Naive thymus-derived CD4-positive, alpha-beta T cell (primary cell): ENCODE measurements at places on chromosomes 13 and 19.

DNA sequence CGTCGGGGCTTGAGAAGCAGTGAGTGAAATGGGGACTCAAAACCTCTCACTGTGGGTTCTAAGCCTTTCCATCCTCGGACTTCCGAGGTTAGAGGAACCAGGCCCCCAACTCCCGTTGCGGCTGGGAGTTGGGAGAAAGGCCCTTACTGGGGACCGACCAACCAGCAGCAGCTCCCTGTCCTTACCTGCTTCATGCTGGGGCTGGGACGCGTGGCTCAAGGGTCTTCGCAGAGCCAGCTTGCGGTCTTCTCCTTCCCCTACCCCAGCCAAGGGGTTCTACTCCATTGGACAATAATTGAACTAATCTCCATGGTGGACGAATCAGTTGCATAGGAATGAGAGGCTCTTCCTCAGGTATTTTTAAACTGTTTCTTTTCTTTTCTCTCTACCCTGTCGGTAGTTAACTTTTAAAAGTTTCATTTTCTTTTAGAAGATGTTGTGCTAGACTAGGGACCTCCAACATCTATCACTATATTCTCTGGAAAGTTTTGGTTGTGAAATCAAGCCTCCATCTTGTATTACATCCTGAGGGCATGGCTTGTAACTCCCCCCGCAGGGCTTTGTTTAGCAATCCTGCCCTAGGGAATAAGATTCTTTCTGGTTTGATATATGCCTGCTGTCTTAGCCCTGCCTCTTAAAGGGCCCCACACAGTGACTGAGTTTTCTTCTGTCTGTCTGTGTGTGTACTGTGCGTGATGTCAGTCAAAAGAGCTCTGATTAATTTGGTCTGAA lies 1027.1 kb upstream of the PCDH9 start:
- DNase-seq = no peak
- no peaks in the 10 kb centered on the region for H3K27me3 ChIP-seq
- H3K36me3 ChIP-seq = no peaks in the 10 kb centered on the region

GRCh38 chr13:75050419-75051046 lies 431.4 kb downstream of the TBC1D4 start:
- no peaks in the 10 kb centered on the region for H3K27me3 ChIP-seq
- H3K36me3 ChIP-seq = no peaks in the 10 kb centered on the region
- no peak overlapping the region for H3K4me3 ChIP-seq
- no peaks in the 10 kb centered on the region for H3K4me1 ChIP-seq

GRCh38 chr13:113627136-113627535 lies 30.9 kb downstream of the ATP4B start:
- H3K4me1 ChIP-seq = no peaks in the 10 kb centered on the region
- no peak for DNase-seq
- H3K4me3 ChIP-seq = no peak overlapping the region
- no peaks in the 10 kb centered on the region for H3K27me3 ChIP-seq

GRCh38 chr19:19371059-19371458 lies 34.4 kb upstream of the GATAD2A start:
- DNase-seq = no peak
- peaks cover 15% of the 10 kb centered on the region for H3K4me1 ChIP-seq
- H3K27me3 ChIP-seq = no peaks in the 10 kb centered on the region

GRCh38 chr19:11137542-11138384 lies 17.8 kb downstream of the SPC24 start:
- H3K36me3 ChIP-seq = no peaks in the 10 kb centered on the region
- DNase-seq = peak; percentile 64
- peak overlapping the region; percentile 52 for H3K4me3 ChIP-seq
- no peaks in the 10 kb centered on the region for H3K27me3 ChIP-seq

GRCh38 chr19:10611907-10612306 lies 13.4 kb upstream of the SLC44A2 start:
- no peak overlapping the region for H3K4me3 ChIP-seq
- H3K4me1 ChIP-seq = peaks cover 10% of the 10 kb centered on the region
- no peak overlapping the region for H3K27ac ChIP-seq
- peaks cover 3% of the 10 kb centered on the region for H3K36me3 ChIP-seq
- H3K27me3 ChIP-seq = no peaks in the 10 kb centered on the region

DNA sequence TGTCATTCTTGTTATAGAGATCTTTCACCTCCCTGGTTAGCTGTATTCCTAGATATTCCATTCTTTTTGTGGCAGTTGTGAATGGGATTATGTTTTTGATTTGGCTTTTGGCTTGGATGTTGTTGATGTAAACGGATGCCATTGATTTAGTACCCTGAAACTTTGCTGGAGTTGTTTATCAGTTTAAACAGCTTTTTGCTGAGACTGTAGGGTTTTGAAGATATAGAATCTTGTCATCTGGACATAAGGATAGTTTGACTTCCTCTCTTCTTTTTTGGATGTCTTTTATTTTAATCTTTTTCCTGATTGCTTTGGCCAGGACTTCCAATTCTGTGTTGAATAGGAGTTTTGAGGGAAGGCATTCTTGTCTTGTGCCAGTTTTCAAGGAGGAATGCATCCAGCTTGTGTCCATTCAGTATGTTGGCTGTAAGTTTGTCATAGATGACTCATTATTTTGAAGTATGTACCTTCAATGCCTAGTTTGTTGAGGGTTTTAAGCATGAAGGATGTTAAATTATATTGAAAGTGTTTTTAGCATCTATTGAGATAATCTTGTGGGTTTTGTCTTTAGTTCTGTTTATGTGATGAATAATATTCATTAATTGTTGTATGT lies 16.8 kb downstream of the ZNF431 start:
- no peaks in the 10 kb centered on the region for H3K4me1 ChIP-seq
- H3K27me3 ChIP-seq = no peaks in the 10 kb centered on the region
- no peak overlapping the region for H3K27ac ChIP-seq
- DNase-seq = no peak
- H3K4me3 ChIP-seq = no peak overlapping the region

DNA sequence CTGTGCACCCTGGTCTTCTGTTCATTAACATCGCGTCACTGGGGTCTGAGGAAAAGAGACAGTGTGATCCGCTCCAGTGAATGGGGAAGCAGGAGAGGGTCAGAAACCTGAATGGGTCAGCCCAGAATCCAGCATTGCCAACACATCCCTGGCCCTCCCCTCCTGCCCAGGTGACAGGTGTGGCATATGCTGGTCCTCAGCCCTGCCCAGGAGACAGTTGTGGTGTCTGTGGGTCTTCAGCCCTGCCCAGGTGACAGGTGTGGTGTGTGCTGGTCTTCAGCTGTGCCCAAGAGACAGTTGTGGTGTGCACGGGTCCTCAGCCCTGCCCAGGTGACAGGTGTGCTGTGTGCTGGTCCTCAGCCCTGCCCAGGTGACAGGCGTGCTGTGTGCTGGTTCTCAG lies 8.0 kb downstream of the TFDP1 start:
- H3K36me3 ChIP-seq = peaks cover 22% of the 10 kb centered on the region
- H3K4me3 ChIP-seq = no peak overlapping the region
- no peak overlapping the region for H3K27ac ChIP-seq
- no peak for DNase-seq

DNA sequence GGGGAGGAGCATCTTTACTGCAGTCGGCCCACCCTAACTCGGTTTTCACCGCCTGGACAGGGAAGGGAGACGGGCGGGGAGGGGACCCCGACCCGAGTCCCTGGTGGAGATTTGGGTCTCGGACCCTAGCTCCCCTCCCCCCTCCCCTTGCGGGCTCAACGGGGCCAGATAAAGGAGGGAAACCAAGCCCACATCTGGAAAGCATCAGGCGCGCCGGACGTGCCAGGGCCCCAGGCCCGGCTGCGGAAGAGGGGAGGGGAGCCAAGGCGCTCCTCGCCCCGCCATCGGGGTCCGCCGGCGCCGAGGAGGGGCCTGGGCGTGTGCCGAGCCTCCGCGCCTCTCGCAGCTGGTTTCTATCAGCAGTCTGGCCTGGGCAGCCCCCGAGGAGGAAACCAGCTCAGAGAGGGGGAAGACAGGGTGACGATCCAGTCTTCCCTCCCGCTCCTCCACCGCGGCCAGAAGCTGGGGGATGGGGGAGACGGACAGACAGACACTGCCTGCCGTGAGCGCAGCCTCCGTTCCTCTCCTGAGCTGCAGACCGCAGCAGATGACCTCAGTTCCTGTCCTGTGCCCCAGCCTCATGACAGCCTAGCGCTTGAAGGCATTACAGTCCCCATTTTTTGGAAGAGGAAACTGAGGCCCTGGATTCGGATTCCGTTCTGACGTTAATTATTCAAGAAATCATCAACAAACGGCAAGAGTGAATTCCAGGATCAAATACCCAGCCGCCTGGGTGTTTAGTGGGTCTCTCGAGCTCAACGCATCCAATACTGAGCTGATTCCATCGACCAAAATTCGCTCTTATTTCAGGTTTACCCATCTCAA lies 3.6 kb upstream of the GNG8 start:
- peak overlapping the region; percentile 72 for H3K27ac ChIP-seq
- H3K4me1 ChIP-seq = peaks cover 22% of the 10 kb centered on the region
- H3K4me3 ChIP-seq = peak overlapping the region; percentile 48
- H3K36me3 ChIP-seq = no peaks in the 10 kb centered on the region
- no peaks in the 10 kb centered on the region for H3K27me3 ChIP-seq

- no peak overlapping the region for H3K27ac ChIP-seq
- peaks cover 6% of the 10 kb centered on the region for H3K4me1 ChIP-seq
- no peaks in the 10 kb centered on the region for H3K27me3 ChIP-seq
- H3K36me3 ChIP-seq = peaks cover 3% of the 10 kb centered on the region
- DNase-seq = no peak
Observed at GRCh38 chr19:10317045-10317856, 1.4 kb upstream of the FDX2 start.

- H3K4me1 ChIP-seq = no peaks in the 10 kb centered on the region
- no peak for DNase-seq
- H3K27me3 ChIP-seq = no peaks in the 10 kb centered on the region
- H3K4me3 ChIP-seq = peak within 1 kb of the TSS; percentile 37
- no peaks in the 10 kb centered on the region for H3K36me3 ChIP-seq
Observed at GRCh38 chr19:56476651-56477428, at the start of gene ZNF667. Gene ZNF667 (minus strand): TSS chr19:56477345. CDS start chr19:56462370, 14,975 bp downstream.

GRCh38 chr13:33637978-33638743 lies 179.8 kb upstream of the RFC3 start:
- H3K4me3 ChIP-seq = no peak overlapping the region
- DNase-seq = no peak
- H3K27ac ChIP-seq = no peak overlapping the region
- no peaks in the 10 kb centered on the region for H3K27me3 ChIP-seq
- H3K4me1 ChIP-seq = no peaks in the 10 kb centered on the region

DNA sequence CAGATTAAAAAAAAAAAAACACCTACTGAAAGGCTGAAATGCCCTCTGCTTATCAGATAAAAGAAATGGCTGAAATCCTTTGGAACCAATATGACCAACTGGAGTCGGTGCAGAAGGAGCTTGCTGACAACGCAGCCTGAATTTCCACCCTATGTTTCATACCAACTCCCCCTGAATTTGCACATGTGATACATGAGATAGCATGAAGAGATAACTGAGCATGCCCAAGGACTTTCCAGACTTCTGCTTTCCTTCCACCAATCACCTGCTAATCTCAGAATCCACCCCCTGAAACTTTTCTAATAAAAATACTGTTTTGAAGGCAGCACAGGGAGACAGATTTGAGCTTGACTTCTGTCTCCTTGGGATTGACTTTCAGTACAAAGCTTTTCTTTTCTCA lies 32.2 kb upstream of the WDFY2 start:
- no peak overlapping the region for H3K27ac ChIP-seq
- no peak for DNase-seq
- H3K4me1 ChIP-seq = no peaks in the 10 kb centered on the region
- H3K36me3 ChIP-seq = no peaks in the 10 kb centered on the region

DNA sequence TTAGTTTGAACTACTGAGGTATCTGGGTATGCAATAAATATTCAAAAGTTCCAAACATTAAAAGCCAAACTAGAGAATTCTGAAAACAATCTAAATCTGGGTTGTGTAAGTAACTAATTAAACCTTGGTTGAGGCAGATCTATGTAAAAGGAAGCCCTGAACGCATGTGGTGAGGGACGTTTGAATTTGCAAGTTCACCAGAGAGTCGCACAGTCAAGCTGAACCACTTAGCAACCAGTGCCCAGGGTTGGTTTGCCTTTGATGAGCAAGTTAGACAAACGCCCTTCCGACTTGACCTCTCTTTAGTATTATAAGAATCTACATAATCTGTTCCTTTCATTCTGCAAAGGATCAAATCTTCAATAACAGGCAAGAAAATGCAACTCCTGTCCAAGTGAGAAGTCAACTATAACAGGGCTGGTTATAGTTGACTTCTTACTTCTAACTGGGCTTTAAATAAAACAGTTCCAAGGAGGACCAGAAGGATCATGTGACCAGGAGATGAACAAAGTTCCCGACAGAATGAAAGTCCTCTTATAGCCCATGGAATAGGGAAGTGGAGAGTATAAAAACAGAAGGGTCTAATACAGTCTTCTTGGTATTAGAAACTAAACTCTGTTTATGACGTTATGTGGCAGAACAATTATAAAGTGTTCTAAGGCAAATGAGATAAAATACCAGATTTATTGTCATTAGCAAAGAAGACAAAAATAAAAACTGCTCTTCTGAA lies 40.6 kb downstream of the PHF11 start:
- no peak overlapping the region for H3K27ac ChIP-seq
- DNase-seq = no peak
- no peaks in the 10 kb centered on the region for H3K36me3 ChIP-seq
- no peaks in the 10 kb centered on the region for H3K27me3 ChIP-seq

- no peak overlapping the region for H3K4me3 ChIP-seq
- no peak for DNase-seq
- no peaks in the 10 kb centered on the region for H3K36me3 ChIP-seq
- H3K27me3 ChIP-seq = no peaks in the 10 kb centered on the region
Observed at GRCh38 chr13:56886398-56886797, 254.3 kb upstream of the PRR20A start.

DNA sequence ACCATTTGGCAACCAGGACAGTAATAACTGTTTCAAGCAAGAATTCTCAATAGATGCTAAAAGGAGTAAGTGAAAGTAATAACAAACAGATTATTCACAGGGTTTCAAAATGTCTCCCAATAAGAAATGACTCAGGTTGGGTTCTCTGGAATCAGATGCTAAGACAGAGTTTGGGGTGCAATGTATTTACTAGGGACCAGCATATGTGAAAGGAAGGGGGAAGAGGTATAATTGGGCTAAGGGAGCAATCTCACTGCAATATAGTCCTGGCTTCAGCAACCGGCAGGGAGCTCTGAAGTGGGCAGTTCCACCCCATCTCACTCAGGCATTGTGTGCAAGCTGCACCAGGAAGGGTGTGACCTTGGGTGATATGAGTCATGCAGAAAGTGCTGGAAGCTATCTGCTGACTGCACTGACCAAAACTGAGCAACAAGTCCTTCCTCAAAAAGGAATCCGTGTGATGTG lies 23.4 kb downstream of the ZDHHC20 start:
- no peak overlapping the region for H3K27ac ChIP-seq
- no peaks in the 10 kb centered on the region for H3K27me3 ChIP-seq
- no peak for DNase-seq
- H3K4me3 ChIP-seq = peak overlapping the region; percentile 11
- H3K36me3 ChIP-seq = peaks cover under 1% of the 10 kb centered on the region
